Upper lobe of left lung (tissue), 6 donors: ENCODE measurements at places on chromosomes 3 and 15. TPM values are rescaled to one million over a fixed set of nuclear protein-coding genes. Genes with fewer than 3 reads are reported as not detected.
A peak's percentile ranks its signal among the peaks of the same experiment; 100 is the strongest.

DNA sequence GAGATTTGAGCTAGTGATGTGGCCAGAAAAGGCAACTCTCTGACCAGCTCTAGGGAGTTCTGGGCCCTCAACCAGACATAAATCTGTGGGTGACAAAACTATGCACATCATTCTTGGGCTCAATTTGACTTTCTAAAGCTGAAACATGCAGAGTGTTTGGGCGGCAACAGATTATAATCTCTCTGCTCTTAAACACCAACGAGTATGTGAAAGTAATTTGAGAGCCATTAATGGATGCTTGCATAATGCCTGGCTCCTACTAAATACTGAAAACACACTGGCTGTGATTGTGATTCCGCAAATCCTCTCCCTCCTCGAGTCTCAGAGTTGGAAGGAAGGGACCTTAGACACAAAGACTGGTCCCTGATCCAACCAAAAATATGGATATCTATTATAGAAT, 186.7 kb downstream of the UACA start:
- no peak for DNase-seq

DNA sequence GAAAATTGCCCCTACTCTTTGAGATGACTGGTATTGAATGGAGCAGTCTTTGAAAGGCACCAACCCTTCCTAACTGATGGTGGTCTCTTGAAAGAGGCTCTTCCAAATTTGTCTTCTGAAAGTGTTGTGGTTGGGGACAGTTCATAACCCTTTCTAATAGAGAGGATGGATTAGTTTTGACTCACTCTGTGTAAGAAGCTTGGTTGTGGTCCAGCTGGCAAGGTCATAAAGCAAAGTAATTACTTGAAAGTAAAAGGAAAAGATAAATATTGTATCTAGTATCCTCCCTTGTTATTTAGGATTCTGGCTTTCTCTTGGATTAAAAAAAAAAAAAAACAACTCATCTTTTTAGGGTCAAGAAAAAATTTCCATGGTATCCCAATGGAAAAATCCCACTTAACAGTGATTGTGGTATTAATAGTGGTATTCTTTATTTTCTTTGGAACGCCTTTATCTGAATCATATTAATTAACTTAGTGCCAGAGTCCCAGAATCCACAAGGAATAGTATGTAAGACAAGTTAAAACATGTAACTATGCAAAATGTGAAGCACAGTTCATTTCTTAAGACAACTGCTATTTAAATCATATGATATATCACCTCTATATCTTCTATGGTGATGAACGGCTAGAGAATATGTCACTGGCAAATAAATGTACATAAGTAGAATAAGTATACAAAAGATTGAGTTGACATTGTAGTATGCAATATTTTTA, 469.3 kb upstream of the CDIN1 start:
- DNase-seq, result no peak

ISG20 gene
- total RNA-seq, result 119 TPM

DNA sequence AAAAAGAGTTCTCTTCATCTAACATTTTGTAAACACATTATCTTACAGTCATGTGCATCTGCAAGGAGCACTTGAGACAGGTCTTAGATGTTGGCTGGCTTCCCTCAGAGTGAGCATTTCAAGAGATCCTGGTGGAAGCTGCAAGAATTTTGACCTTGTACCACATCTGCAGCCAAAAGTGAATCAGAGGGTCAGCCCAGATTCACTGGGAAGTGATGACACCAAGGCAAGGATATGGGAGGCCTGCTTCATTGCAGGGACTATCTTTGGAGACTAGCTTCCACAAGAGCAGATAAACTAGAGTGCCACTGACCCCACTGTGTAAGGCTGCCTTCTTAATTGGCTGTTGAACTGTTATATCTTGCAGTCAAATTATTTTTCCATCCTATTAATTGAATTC, 21.3 kb upstream of the GADL1 start:
- DNase-seq, result no peak

GRCh38 chr15:51023499-51023898, 71.2 kb downstream of the TNFAIP8L3 start:
- peak; percentile 20 for DNase-seq

GRCh38 chr3:171454041-171454440, 6.2 kb downstream of the TNIK start:
- DNase-seq, result no peak
